ENCODE measurements at places on chromosomes 7 and 10.

DNA sequence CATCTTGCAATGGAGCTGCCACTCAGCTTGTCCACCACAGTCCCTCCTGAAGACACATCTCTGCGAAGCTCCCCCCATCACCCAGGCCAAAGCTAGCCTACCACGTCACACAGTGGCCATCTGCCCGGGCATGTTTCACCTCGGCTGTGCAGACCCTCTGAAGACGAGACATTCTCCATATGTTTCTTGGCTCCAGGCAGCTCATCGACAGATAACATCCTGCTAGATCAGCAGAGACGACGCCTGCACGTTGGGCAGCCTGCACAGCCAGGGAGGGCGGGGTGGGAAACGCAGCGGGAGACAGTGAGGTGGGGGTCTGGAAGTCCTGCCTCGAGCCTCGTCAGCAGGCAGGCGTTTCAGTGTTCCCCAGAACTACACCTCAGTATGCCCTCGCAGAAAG, 53.0 kb downstream of the PTPRN2 start:
- DNase-seq = no peak

DNA sequence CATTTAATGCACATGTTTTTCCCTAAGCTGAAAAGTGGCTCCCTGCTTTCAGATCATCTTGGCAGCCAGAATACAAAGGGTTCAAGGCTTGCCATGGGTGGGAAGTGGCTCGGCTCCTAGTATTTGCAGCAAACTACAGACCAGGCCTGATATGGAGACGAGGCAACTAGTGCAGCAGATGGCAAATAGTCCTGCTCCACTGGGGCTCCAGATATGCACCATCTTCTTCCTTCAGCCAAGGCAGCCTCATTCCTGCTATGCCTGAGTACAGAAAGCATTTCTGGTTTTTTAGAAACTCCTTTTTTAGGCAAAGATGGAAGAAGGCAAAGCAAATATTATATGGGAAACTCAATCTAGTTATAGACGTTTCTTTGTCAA, 23.9 kb downstream of the LRRC4 start:
- no peak for DNase-seq

GRCh38 chr7:157318015-157318706, 18.6 kb upstream of the DNAJB6 start:
- DNase-seq = no peak

GRCh38 chr7:121279060-121279620, 49.7 kb upstream of the WNT16 start:
- no peak for DNase-seq

- no peak for DNase-seq
Measured at GRCh38 chr10:11104772-11105675, 87.4 kb downstream of the CELF2 start.

Measured in stimulated activated naive CD4-positive, alpha-beta T cell treated with Interleukin-2 at 50 U/mL for 16 hours (primary cell).